ENCODE measurements at places on chromosomes 5 and 9.
A peak's percentile ranks its signal among the peaks of the same experiment; 100 is the strongest.

GRCh38 chr5:37217976-37218375 lies 31.2 kb downstream of the CPLANE1 start:
- no peak for DNase-seq

DNA sequence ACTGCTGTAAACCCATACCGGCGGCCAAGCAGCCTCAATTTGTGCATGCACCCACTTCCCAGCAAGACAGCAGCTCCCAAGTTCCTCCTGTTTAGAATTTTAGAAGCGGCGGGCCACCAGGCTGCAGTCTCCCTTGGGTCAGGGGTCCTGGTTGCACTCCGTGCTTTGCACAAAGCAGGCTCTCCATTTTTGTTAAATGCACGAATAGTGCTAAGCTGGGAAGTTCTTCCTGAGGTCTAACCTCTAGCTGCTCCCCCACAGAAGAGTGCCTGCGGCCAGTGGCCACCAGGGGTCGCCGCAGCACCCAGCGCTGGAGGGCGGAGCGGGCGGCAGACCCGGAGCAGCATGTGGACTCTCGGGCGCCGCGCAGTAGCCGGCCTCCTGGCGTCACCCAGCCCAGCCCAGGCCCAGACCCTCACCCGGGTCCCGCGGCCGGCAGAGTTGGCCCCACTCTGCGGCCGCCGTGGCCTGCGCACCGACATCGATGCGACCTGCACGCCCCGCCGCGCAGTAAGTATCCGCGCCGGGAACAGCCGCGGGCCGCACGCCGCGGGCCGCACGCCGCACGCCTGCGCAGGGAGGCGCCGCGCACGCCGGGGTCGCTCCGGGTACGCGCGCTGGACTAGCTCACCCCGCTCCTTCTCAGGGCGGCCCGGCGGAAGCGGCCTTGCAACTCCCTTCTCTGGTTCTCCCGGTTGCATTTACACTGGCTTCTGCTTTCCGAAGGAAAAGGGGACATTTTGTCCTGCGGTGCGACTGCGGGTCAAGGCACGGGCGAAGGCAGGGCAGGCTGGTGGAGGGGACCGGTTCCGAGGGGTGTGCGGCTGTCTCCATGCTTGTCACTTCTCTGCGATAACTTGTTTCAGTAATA lies at the start of gene FXN:
Gene FXN, plus strand, starts transcription at position 315 of the 871 bp plus-strand sequence. Its CDS starts 31 bp downstream, at position 346.
- peak; percentile 90 for DNase-seq

DNA sequence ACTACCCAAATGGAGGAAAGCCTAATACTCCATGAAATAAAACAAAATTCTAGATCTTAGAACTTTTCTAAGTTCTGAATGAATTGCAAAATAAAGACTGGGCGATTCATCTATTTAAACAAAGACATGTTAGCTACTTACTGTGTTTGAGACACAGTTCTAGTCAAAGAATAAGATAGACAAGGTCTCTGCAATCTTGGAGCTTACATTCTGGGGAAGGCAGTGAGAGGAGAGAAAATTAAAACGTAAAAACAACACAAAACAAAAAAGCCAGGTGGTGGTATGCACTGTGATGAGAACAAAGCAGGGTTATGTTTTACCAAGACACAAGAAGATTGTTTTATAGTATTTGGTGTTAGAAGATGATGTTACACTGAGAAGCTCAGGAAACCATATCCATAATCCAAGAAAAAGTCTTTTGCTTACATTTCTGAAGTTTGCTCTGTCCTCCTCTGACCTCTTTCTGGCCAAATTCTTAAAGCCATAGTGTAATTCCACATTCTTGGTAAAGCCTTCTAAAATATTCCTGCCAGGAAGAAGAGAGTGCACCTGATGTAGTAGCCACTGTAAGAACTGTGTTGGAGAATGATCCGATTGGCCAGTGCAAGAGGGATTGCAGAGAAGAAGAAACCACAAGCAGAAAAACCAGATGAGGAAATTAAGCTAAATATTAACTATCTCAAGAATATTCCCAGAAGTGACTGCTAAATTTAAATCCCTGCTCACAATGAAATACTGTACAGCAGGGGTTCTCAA lies 218.4 kb downstream of the PCSK1 start:
- no peak for DNase-seq

GRCh38 chr9:746661-747434 lies 94.6 kb upstream of the DMRT1 start:
- no peak for DNase-seq

DNA sequence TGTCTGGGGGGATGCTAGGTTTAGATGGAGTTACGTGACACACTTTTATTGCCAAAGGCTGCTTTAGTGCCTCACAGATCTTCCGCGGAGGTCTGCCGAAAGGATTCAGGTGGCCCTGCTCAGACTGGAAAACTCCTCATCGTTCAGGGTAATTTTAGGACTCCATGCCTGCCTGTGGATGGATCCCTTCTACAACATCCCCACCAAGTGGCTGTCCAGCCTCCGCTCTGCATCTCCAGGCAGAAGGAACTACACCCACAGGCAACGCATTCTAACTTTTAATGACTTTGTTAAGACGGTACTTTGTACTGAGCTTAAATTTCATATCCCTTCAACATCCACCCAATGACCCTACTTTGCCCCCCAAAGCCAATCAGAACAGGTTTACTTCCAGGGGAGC lies 29.4 kb downstream of the ATPSCKMT start:
- peak; percentile 10 for DNase-seq

- no peak for DNase-seq
Observed at GRCh38 chr5:97568382-97568781, 385.3 kb upstream of the RIOK2 start.

DNA sequence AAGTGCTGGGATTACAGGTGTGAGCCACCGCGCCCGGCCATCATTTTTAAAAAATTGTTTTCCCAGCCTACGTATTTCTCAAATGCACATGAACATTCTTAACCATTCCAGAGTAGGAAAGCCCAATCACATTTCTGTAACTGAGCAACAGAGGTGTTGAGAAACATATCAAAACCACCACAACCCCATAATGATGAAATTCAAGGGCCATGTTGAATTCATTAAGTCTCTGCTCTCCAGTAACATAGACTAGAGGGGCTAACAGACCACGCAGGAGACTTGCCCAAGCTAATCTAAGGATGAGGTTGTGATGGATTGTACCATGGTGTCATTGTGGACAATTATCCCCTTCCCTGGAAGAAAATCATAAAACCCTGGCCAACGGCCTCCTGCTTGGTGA lies 52.9 kb downstream of the MYO10 start:
- DNase-seq = no peak

- DNase-seq = no peak
Observed at GRCh38 chr9:131524665-131525315, 6.3 kb downstream of the UCK1 start.

- DNase-seq = no peak
Observed at GRCh38 chr5:106825374-106825773, 845.4 kb downstream of the EFNA5 start.

DNA sequence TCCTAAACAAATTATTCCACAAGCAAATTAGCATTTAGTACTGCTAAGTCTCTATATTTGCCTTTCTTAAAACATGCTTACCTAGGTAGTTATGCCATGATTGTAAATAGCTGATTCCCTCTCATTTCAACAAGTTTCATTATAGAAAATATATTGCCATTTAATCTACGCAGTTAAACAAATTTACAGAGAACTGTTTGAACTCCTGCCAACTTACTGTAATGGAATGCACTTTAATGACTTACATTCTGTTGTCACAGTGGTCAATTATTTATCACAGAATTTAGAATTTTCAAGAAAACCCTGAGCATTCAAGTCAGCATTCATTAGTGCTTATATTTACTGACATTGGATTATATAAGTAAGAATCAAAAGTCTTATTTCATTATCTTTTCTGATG lies 19.6 kb downstream of the SLC38A9 start:
- no peak for DNase-seq

GRCh38 chr5:74030371-74030770 lies 404.4 kb downstream of the ARHGEF28 start:
- DNase-seq = no peak

GRCh38 chr5:107104040-107104995 lies 566.4 kb downstream of the EFNA5 start:
- peak; percentile 36 for DNase-seq

DNA sequence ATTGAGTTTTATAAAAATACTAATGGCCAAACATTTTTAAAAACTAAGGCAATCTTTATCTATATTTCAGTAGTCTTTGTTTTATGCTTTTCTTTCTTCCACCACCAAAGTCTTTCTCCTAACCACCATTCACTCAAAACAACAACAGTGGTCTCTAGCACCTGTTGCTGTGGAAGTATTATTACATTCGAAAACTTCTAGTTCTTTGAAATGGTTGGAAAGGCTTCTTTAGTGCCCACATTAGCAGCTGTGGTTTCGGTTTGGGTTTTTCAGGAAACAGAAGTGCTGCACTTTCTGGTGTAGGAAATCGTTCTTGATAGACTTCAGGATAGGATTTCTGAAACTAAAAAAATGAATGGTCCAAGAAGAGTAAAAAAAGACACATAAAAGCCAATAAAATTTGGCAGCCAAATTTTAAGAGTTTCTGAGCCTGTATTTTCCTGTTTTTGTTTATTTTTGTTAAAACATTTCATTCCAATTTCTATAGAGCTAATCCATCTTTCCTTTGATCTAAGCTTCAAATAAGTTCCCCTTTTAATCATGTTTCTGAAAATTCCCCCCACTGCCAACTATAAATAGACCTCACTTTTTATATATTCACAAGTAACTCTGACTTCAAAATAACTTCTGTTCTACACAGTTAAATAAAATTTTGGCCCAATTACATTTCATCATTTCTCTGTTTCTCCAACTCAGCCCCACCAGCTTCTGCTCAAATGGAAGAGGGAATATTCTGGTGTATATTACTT lies 102.2 kb downstream of the DEPDC1B start:
- DNase-seq = no peak

DNA sequence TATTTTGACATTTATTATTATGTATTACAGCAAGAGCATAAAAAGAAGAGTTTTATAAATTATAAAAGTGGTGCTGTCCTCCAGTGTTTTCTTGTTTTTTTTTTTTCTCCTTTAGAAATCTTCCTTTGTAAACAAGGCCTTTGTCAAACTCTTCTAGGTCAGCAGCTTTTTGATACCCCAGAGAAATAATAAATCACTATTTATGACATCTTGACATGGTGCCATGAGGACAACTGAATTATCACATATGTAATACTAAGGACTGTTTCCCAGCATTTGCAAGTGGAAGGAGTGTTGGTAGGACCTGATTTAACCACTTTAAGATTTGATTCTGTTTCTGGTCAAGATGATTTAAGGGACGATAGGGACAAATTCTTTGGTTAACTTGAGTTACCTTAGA lies 4.6 kb downstream of the SMARCA2 start:
- no peak for DNase-seq

- DNase-seq = no peak
Observed at GRCh38 chr9:33133186-33133585, 34.0 kb downstream of the B4GALT1 start.

DNA sequence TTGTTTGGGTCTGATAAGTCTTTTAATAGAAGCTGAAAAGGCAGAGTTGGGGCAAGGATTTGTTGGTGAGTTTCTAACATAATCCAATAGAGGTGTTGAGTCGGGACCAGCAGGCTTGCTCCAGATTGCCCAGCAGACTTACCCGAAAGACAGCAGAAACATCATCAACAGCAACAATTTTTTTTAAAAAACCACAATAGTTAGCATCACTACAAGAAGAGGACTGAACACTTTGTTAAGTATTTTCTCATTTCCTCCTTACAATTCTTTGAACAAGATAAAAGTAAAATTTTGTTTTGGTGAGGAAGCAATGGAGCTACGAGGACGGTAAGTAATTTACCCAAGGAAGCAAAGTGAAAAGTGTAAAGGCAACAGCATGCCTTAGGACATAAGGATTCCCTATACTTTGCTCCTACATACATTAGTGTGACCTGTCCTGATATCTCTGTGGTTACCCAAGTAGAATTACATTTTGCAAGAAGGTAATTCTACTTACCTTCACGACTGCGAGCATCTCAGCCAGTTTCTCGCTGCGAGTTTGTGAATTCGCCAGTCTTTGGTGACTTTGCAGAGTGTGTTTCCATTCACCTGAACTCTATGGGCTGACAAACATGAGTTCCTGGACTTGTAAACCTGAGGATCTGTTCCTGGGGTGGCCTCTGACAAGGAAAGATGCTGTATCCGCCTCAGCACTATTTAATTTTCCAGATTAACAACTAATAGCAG lies 13.2 kb downstream of the ITK start:
- DNase-seq = no peak

DNA sequence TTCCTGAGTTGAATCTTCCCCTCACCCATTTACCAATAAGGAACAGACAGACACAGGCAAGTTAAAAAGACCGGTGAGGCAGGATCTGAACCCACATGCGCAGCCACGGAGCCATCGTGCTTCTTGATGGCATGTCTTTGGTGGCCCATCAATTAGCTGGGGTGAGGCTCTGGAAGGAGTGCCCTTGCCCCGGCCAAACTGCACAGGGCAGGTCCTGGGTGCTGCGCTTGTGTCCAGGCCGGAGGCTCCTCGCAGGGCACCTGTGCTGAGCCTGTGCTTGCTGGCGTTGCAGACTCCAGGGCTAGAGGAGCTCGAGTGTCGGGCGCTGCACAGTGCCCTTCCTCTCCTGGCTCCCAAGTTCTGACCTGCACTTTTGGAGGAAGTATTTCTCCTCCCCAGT lies 66.4 kb downstream of the PSMB7 start:
- DNase-seq = no peak

All from ELF-1 (cell line).